ENCODE measurements at places on chromosomes 6 and 20.

DNA sequence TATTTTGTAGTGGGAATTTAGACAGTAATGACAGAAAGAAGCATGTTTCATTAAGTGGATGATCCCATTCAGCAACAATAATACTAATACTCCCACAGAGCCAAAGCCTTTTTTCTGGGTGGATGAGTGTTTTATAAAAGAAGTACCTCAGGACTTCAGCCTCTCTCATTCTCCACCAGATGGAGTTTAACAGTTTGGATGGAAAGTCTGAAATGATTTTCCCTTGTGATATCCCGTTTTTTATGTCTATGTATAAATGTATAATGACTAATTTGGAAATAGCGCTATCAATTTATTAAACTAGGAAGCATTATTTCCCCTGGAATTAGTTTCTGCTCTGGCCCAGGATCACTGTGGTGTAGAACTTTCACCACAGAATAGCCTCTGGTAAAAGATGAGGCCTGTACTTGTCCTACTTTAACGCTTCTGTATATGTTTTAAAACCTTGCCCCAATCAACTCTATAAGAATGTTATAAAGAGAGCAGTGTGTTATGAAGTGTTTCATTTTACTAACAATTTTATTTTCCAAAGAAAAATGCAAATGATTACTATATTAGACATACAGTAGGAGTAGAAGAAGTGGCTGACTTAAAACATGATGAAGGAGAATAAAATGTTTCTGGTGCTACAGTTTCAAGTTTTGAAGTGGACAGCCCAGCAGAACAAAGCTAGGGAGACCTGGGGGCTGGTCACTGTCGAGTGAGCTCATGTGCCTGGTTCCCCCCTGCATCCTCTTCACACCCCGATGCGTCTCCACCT is 135.6 kb downstream of the HIVEP1 start:
- DNase-seq, result no peak

DNA sequence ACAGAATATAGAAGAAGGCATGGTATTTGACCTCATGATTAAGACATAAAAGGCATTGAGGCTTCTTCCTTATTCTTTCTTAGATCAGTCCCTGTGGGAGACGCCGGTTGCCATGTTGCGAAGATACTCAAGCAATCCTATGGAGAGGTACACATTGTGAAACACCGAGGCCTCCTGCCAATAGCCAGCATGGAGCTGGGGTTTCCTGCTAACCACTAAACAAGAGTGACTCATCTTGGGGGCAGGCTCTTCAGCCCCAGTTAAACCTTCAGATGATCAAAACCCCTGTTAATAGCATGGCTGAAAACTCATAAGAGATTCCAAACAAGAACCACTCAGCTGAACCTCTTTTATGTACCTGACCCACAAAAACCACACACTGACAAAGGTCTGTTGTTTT is 478.8 kb downstream of the CD83 start:
- DNase-seq, result no peak

- no peak for DNase-seq
Measured at GRCh38 chr6:35017411-35018181, 123.5 kb downstream of the TCP11 start.

GRCh38 chr20:51204794-51205193 is 181.9 kb upstream of the KCNG1 start:
- no peak for DNase-seq

DNA sequence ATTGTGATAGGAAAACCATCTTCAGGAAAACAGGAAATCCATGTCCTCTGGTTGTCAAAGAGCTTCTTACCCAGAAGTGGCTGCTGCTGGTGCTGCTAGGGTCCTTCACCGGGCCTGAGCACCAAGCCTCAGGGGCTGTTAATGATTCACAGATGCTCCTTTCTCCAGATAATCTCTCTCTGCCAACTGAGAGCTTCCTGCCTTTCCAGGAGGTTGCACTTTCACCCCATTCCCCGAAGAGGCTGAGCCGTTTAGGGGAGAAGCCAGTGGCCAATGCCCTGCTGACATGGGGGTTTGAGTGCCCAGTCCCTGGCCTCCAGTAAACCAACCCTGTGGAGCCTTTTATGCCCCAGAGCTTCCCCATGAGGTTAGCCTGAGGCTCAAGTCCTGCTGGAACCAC is 122.4 kb downstream of the CBLN4 start:
- no peak for DNase-seq

- no peak for DNase-seq
Measured at GRCh38 chr6:37313723-37314486, 39.9 kb upstream of the RNF8 start.

DNA sequence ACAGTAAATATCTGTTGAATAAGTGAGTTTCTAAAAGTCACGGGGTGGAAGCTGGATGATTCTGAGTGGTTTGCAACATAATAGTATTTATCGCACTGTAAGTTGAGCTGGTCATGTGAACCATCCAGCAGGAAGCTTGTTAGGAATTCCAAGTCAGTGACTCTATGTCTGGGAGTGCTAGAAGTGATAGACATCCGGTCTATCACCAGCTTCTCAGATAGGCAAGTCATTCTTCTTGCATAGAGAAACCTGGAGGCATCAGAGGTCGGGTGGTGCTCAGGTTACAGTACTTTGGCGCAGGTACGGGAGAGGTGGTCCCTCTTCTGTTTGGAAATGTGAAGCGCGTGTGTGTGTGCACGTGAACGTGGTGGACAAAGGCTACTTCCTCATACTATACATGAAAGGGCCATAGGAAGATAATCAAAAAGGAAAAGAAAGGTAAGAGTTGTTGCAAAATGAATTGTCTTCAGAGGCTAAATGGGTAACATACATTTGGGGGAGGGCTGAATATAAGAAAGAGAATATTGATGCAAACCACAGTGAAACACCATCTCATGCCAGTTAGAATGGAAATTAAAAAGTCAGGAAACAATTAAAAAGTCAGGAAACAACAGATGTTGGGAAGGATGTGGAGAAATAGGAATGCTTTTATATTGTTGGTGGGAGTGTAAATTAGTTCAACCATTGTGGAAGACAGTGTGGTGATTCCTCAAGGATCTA is 299.3 kb upstream of the ZFP64 start:
- DNase-seq, result no peak

- DNase-seq, result no peak
Measured at GRCh38 chr20:2914160-2914559, 40.9 kb downstream of the PTPRA start.

DNA sequence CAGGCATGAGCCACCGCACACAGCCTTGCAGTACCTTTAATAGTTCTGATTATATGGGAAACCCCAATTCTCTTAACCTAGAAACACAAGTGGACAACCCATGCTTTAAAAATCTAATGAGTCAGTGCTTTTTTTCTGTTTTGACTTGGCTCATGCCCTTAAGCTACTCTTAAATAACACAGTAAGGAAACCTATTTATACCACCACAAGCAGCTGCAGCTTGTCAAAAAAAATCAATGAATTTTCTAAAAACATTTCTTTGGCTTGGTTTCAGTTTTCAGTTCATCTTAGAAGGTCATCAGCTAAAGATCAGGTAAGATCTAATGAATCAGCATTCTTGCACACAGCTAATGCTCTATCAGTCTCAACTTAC is 124.1 kb upstream of the DST start:
- no peak for DNase-seq

DNA sequence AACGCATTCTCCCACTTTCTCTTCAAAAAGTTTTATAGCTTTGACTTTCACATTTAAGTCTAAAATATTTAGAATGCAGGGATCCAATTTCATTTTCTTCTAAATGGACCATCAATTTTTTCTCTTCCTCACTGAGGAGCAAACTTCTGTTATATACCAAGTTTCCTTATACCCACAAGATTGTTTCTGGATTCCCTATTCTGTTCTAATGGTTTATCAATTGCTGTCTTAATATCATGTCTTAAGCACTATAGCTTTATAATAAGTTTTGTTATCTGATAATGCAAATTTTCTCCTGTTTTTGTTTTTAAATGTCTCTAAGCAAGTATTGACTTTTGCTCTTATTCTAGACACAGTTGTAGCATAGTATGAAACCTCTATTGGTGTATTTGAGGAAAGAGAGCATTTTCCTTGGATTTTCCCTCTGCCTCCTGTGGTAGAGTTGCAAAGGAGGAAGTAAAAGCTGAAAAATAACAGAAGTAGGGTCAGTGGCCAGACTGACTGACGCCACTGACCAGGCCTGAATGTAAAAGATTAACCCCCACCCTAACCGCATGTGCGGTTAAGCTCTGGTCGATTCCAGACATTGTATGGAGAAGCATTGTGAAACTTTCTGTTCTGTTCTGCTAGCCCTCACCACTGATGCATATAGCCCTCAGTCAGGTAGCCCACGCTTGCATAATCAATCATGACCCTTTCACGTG is 40.3 kb downstream of the GPX5 start:
- no peak for DNase-seq

- no peak for DNase-seq
Measured at GRCh38 chr6:166512567-166512966, 73.9 kb downstream of the RAMACL start.

DNA sequence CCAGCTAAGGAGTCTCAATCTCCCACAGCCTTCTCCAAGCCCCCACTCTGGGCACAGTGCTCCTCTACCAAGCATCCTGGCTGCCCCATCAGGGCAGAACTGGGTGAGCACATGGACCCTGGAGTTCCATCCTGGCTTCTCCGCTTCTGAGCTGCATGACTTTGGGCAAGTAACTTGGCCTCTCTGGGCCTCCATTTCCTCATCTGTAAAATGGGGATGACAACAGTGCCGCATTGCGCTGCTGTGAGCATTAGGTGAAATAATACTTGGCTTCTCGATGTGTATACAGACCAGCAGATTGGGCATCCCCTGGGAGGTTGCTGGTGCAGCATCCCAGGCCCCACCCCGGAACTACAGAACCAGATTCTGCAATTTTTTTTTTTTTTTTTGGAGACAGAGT is 8.3 kb upstream of the RIPOR3 start:
- no peak for DNase-seq

- no peak for DNase-seq
Measured at GRCh38 chr6:144583614-144583954, 298.4 kb downstream of the UTRN start.

DNA sequence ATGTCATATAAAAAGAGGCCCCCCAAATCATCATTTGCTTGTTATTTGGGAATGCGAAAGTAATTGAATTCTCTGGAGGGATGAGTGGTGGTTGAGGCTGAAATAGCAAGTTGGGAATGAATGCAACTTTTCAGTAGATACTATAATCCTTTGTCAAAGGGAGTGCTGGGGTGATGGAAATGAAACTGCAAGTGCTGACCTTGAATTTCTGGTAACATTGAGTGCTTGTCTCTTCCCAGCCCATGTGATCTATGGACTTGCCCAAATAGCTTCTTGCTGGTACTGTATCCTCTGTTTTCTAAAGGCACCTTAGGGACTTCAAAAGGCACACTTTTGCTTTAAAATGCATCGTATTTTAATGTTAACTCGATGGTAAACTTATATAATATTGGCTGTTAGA is 14.8 kb downstream of the PAQR8 start:
- DNase-seq, result no peak

DNA sequence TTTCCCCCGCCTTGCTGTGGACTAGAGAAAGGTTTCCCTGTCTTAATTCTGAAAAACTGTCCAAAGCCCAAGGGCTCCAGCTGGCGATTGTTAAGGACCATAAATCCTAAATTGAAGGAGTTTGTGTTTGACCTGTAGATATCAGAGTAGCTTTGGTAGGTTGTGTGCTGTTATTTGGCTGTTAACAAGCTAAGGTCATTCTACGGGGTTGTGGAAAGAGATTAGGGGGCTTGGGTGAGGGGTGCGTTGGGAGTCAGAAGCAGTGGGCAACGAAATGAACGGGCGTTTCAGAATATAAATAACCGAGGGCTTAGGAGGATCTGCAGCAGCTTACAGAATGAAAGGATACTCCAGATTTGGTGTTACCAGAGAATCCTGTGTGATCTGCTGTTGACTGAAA is 32.6 kb upstream of the BTN3A2 start:
- no peak for DNase-seq

DNA sequence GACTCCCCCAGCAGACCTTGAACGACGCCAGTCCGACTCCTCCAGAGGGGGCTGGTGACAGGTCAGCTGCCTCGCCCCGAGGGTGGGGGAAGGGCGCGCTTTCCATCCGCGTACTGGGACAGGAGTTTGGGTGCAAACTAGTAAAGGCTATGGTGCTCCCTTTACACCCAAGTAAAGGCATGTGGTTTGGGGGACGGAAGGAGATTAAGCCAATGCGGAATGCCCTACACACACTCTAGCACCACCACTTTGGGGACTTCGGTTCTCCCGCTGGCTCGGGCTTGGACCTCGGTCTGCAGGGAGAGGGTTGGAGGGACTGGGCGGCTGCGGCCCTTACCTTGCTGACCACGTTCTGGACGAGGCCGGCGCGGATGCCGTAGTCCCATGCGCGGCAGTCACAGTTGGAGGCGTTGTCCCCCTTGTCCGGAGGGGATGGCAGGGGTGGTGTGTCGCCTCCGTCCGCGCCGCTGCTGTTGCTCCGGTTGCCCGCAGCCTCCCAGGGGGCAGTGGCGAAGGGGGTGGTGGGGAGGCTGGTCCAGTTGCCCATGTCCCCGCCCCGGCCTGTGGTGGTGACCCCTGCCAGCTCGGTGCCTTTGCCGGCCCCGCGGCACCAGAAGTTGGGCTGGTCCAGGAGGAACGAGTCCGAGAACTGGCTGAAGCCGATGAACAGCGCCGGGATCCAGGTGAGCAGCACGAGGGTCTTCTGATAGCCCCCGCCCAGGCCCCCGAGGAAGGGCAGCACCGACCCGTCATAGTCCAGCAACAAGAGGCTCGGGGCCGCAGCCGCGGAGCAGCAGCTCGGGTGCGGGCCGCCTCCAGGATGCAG is 1.1 kb downstream of the SLC22A23 start:
- no peak for DNase-seq

- DNase-seq, result no peak
Measured at GRCh38 chr6:107655864-107656263, 165.9 kb downstream of the SOBP start.

All from SHP77 (cell line).